Smooth muscle cell of trachea (primary cell): ENCODE measurements at places on chromosomes 2 and 18. TPM values are rescaled to one million over a fixed set of nuclear protein-coding genes. Genes with fewer than 3 reads are reported as not detected.

The UGT1A10 gene
- not detected in 2 replicates for total RNA-seq

The CRACDL gene
- under 0.01 TPM in 1 of 2 replicates, not detected in the other for total RNA-seq

The GPR35 gene
- total RNA-seq = 0.99 TPM in 1 of 2 replicates, not detected in the other

The AGXT gene
- not detected in 2 replicates for total RNA-seq

The PAX8 gene
- total RNA-seq = 0.87 and 1.5 TPM in 2 replicates

The IHH gene
- under 0.01 TPM in 1 of 2 replicates, not detected in the other for total RNA-seq

The ANKRD62 gene
- total RNA-seq = not detected in 2 replicates

The SPHKAP gene
- total RNA-seq = under 0.01 TPM in 1 of 2 replicates, not detected in the other

The PMAIP1 gene
- total RNA-seq = 8.6 and 11.3 TPM in 2 replicates

The TCF23 gene
- total RNA-seq = not detected in 2 replicates

The PLCD4 gene
- 9.1 and 11.8 TPM in 2 replicates for total RNA-seq

The HNRNPA3 gene
- 24.6 and 57.6 TPM in 2 replicates for total RNA-seq

The FAP gene
- total RNA-seq = 112 and 143 TPM in 2 replicates

The PTRHD1 gene
- 18.5 and 24.9 TPM in 2 replicates for total RNA-seq

The IL36B gene
- total RNA-seq = not detected in 2 replicates

The MOGAT1 gene
- not detected in 2 replicates for total RNA-seq

The OTX1 gene
- total RNA-seq = 0.29 and 0.33 TPM in 2 replicates

The HOXD3 gene
- 0.29 TPM in 1 of 2 replicates, not detected in the other for total RNA-seq

The POTEJ gene
- total RNA-seq = not detected in 2 replicates

The GPR17 gene
- not detected in 2 replicates for total RNA-seq

The NBAS gene
- 93.1 and 125 TPM in 2 replicates for total RNA-seq

The TOGARAM2 gene
- 0.17 and 0.29 TPM in 2 replicates for total RNA-seq

The SPDYA gene
- 1.2 and 2.3 TPM in 2 replicates for total RNA-seq

The ANKRD30BL gene
- not detected in 2 replicates for total RNA-seq

The CDH7 gene
- total RNA-seq = not detected in 2 replicates

The DCDC2C gene
- not detected in 2 replicates for total RNA-seq

The AAK1 gene
- total RNA-seq = 35.9 and 44.2 TPM in 2 replicates

The POTEI gene
- total RNA-seq = under 0.01 TPM in 1 of 2 replicates, not detected in the other

The STAM2 gene
- 41.4 and 60.1 TPM in 2 replicates for total RNA-seq

The MAPK4 gene
- not detected in 2 replicates for total RNA-seq

The ST8SIA3 gene
- total RNA-seq = not detected in 2 replicates

The SCG2 gene
- total RNA-seq = 1.0 and 1.2 TPM in 2 replicates
